ENCODE measurements at places on chromosomes 2 and 18.

GRCh38 chr2:224893848-224894247, 148.4 kb downstream of the DOCK10 start:
- DNase-seq = no peak

DNA sequence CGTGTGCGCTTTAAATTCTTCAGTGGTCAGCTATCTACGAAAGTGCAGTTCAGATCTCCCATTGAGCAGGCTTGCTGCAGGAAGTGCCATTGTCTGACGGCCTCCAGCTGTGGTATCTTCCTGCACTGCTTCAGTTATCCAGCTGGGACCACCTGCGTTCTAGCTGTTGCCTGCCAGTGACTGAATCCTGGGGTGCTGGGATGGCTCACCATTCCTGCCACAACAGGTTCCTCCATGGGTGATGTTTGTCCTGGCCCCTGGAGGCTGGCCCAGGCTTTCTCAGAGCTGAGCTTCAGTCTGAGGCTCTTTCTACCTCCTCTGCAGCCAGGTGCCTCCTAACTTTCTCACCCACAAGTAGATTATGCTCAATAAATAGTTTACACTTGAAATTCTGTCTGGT, 498.5 kb upstream of the HS6ST1 start:
- no peak for DNase-seq

- no peak for DNase-seq
These were observed 809.0 kb upstream of the FAM98A start for GRCh38 chr2:34408100-34408499.

DNA sequence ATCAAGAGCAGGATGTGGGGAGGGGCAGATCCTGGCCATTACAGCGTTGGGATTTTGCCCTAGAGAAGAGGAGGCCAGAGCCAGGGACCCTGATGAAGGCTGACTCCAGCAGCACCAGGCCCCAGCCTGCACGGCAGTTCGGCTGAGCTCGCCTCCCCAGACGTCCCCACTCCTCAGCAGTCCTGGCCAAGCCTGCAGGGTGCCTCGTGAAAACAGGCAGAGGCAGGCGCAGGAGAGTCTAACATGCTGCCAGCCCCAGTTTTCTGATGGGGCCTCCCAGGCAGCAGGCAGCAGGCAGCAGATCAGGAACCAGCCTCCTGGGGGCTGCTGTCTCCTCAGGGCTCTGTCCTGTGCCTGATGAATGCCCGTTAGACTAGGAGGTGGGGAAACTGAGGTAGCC, 19.7 kb upstream of the GLI2 start:
- no peak for DNase-seq

- no peak for DNase-seq
These were observed 19.8 kb downstream of the ACMSD start for GRCh38 chr2:134858245-134858644.

DNA sequence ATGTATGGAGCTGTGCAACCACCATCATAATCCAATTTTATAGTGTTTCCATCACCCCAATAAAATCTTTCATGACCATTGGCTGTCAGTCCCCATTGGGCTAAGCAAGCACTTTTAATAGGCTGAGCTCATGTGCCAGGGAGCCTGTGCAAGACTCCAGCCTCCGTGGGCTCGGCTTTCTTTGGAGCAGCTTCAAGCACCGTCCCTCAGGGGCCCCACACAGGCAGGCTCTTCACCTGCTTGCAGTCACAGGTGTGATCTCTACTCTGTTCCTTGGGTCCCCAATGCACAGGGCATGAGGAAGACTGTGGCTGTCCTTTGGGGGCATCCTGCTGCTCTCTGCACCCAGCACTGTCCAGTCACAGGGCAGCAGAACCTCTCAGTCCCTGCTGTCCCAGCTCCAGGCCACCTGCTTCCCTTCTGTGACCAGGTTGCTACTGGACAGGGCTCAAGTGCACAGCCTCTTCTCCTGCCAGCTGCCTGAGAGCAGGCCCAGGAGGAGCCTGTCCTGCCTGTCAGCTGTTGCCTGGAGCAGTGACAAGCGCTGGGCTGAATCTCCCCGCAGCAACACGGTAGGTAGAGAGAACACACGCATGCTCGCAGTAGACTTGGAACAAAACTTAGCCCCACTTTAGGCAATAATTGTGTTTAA, 40.7 kb upstream of the TMEM131 start:
- DNase-seq = no peak

DNA sequence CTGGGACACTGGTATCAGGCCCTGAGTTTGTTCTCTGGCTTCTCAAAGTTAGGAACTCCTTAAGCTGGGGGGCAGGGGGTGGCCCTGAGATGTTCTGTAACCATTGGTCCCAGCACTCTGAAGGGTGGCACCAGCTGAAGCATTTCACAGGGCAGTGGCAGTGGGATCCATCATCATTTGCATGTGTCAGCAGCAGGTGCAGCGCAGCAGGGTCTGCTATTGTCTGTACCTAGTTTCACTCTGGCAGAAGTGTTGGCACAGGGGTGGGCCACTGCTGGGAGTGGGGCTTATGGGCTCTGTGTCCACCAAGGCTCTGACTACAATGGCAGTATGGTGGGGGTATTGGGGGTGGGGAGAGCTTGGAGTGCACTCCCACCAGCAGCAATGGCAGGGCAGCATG, 460.4 kb upstream of the ZNF804A start:
- no peak for DNase-seq

- no peak for DNase-seq
These were observed 5.5 kb downstream of the NPC1 start for GRCh38 chr18:23580677-23581367.

DNA sequence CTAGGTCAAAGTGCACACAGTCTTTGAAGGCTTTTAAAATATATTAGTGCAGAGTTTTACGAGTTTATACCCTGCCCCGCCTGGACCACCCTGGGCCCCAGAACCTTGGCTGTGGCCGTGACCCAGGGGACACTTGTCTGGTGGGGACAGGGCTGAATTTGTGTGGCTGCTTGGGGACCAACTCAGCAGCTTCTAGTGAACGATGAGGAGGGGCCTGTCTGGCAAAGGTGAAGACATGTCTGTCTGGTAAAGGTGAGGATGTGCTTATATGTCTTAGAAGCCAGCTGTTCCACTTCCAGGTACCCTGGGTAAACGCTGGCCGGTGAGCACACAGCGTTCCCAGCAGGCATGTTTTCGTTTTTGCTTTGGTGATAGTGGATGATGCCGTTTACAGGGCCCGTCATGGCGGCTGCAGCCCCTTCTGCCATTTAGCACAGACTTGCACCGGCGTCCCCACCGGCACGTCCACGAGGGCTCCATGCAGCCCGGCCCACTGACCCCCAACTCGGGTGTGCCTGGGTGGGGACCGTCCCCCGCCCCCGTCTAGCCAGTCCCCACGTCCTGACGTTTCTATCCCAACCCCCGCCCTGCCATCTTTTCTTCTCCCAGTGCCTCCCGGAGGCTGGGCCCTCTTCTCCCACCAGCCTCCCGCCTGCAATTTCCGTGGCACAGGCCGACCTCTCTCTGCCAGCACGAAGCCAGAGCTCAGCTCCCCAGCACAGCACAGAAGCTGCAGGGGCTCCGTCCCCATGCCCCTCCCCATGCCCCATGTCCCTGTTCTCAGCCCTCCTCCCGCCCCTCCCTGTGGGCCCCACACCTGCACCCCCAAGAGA, 67.8 kb downstream of the SLC66A2 start:
- DNase-seq = peak; percentile 5

DNA sequence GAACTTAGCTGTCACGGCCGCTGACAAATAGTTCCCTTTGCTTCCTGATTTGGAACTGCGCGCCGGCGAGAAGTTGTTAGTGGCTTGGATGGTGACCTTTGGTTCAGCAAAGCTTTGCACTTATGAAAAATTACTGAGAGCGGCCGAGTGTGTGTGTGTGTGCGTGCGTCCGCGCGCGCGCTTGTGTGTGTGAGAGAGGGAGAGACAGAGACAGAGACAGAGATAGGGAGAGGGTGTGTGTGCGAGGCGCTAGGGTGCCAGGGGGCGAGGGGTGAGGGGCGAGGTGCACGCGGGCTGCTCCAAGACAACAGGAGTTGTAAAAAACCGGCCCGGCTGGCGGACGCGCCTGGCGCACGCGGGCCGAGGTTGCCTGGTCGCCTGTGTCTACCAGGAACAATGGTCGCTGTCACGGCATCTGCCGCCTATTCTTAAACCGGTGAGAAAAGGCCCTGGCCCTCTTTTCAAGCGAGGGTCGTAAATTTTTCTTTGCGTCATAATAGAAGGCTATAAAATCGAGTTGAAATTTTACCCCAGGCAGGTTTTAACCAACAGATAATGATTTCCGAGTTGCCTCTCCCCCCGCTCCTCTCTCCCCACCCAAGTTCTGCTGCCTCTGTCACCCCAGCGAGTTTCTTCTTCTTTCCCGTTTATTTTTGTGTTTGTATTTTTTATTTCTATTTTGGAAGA, 535 bp downstream of the HOXD3 start:
- DNase-seq = no peak

DNA sequence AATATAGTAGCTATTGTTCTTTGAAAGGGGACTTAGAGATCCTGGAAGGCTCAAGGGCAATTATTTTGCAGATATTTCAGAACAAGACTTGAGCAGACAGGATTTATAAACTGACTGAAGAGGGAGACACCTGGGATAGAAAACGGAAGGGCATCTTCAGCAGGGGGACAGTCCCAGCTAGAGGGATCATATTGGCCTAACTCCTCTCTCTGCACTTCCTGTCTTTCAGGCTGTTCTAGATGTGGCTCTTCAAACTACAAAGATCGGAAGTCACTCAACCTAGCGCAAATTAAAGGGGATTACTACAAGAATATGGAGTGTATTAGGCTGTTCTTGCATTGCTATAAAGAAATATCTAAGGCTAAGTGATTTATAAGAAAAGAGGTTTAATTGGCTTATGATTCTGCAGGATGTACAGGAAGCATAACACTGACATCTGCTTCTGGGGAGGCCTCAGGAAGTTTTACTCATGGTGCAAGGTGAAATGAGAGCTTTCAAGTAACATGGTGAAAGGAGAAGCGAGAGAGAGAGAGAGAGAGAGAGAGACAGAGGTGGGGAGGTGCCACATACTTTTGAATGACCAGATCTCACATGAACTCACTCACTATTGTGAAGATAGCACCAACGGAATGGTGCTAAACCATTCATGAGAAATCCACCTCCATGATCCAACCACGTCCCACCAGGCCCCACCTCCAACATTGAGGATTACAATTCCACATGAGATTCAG, 5.3 kb upstream of the CTIF start:
- DNase-seq = no peak

DNA sequence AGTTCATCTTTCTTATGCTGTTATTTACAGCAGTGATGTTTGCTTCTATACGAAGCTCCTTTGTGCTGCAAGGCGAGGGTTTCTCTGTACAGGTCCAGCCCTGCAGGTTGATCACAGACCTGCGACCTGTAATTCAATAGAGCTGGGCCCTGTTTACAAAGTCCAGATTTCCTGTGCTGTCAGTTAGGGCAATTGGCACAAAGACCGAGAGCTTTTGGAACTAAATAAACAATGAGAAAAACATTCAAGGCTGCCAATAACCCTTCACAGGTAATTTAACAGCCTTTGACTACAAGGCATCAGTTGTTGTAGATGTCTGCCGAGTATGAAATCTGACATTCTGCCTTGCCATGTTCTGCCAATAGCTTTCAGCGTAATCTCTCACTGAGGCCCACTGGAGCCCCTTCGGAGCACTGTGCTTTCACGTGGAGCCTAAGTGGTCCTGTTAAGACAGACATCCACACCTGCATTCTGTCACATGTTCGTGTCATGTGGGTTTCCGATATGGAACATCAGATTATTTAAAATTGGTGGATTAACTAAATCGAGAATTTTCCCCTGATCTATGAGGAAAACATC, 232.5 kb downstream of the PTGR3 start:
- DNase-seq = no peak

DNA sequence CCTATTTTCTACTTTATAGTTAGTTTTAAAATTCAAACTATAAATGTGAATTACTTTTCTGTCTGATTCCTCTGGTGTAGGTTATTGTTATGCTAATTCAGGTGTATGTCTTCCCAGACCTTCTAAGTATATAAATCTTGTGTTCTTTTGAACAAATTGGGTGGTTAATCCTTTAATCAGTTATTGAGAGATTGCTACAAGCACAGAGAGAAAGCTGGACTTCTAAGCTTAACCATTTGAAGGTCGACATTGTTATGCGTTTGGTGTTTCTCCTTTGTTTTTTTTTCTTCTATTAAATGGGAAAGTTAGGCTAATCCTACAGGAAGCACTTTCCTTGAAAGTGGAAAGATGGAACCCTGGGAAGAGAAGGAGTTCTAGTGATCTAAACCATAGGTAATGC, 592.6 kb downstream of the SLC4A3 start:
- no peak for DNase-seq

GRCh38 chr2:2942225-2942624, 435.4 kb downstream of the EIPR1 start:
- no peak for DNase-seq

DNA sequence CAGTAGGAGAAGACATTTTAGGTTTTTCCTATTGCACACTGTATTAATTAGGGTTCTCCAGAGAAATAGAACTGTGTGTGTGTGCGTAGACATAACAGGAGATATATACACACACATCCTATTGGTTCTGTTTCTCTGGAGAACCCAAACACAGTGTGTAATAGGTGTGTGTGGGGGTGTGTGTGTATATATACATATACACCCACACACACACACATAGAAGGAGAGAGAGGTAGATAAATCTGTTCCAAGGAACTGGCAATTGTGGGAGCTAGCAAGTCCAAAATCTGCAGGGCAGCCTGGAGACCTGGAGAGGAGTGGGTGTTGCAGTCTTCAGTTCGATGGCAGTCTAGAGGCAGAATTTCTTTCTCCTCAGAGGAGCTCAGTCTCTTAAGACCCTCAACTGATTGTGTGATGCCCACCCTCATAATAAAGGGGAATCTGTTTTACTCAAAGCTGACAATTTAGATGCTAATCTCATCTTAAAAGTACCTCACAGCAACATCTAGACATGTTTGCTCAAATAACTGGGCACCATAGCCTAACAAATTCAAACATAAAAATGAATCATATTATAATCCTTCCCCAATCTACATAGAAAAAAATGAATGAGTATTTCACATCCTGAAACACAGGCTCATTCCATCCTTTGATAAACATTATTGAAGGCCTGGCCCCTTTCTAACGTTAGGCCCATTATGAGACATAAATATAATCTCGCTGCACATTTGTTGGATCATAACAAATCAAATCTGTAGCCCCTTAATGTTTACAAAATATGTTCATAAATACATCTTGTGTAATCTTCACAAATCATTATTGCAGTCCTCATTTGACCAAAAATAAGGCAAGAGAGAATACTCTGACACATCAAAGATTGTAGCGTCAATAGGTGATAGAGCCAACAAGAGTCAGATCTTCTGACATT, 35.1 kb upstream of the RTN4 start:
- DNase-seq = no peak

GRCh38 chr2:15769676-15770547, 170.4 kb upstream of the MYCN start:
- no peak for DNase-seq

DNA sequence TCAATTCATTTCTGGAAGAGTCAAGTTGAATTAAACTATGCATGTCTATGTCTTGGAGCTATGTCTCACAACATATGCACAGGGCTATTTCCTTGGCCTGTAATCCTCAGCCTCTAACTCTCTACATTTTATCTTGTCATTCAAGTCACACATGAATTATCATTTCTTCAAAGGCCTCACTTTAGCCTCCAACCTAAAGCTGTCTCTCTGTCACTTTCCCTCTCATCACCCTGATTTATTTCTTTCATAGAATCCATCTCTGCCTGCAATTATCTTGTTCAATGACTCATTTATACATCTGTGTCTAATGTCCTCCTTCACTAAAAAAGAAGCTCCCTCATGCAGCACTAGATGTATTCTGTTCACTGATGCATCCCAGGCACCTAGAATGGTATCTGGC, 614.2 kb upstream of the REG3G start:
- no peak for DNase-seq

GRCh38 chr2:224343226-224343625, 58.7 kb downstream of the FAM124B start:
- DNase-seq = no peak

GRCh38 chr2:9655441-9656269, 24.9 kb upstream of the YWHAQ start:
- DNase-seq = no peak

Data from GM12891 (cell line).